H1 (cell line): ENCODE measurements at places on chromosomes 7 and 10.

DNA sequence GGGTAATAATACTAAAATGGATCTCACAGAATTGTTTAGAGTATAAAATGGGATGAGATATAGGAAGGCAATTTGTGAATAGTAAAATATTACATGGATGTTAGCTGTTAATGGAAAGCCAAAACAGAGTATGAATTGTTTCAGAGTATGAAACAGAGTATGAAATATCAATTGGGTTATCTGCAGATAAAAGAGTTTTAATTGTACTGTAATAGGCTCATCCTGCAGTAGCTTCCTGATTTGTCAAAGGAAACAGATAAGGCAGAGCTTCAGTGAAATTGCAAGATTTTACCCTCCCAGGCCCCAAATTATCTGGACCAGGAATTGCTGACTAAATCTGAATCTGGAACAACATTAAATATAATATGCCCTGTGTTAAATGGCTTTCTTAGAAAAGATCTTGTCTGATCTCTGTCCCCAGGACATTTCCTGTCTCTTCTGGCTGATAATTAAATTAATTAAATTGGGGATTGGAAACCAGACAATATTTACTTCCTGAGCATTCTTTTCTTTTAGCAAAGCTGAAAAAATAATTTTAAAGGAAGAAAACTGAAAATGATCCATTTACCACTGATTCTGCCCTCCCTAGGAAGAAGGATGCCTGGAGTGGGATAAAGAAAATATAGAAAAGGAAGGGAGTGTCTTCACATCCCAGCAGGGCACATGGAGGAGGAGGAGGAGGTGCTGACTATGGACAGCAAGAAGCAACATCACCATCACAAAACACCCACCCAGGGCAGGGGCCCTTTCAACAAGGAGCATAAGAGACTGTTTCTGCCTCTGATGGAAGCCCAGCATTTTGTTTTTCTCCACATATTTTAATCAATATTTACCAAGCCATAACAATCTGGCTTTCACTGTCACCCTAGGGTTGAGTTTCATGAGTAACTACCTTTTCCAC lies 18.5 kb downstream of the PTN start:
- no peaks in the 10 kb centered on the region for H3K4me1 ChIP-seq
- no peak overlapping the region for H3K27ac ChIP-seq
- no peaks in the 10 kb centered on the region for H3K27me3 ChIP-seq
- peaks cover 2% of the 10 kb centered on the region; the same call in 1 of the 2 replicates for H3K36me3 ChIP-seq
- no peak overlapping the region for H3K4me3 ChIP-seq

GRCh38 chr10:110694820-110695538 lies 50.8 kb downstream of the RBM20 start:
- H3K36me3 ChIP-seq: no peaks in the 10 kb centered on the region
- H3K4me3 ChIP-seq: no peak overlapping the region
- DNase-seq: no peak
- H3K27me3 ChIP-seq: no peaks in the 10 kb centered on the region
- no peak overlapping the region for H3K27ac ChIP-seq
- H3K4me1 ChIP-seq: no peaks in the 10 kb centered on the region

DNA sequence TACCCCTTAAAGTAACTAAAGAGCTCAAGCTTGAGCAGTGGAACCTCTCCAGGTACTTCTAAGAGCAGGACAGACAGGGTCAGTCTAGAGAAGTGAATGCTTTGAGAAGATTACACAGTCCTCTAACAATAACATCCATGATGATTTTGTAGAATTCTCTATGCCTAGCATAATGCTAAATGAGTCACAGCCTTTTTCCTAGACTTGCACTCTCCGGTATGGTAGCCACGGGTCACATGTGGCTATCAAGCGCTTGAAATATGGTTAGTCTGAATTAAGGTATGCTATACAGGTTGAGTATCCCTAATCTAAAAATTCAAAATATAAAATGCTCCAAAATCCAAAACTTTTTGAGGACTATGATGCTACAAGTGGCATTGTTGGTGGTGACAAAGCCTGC lies 166.6 kb upstream of the MKLN1 start:
- no peak for DNase-seq
- no peaks in the 10 kb centered on the region for H3K36me3 ChIP-seq
- no peak overlapping the region for H3K27ac ChIP-seq
- no peaks in the 10 kb centered on the region for H3K4me1 ChIP-seq
- no peak overlapping the region for H3K4me3 ChIP-seq
- H3K27me3 ChIP-seq: no peaks in the 10 kb centered on the region

- H3K4me1 ChIP-seq: no peaks in the 10 kb centered on the region
- no peak for DNase-seq
- no peaks in the 10 kb centered on the region for H3K27me3 ChIP-seq
- H3K27ac ChIP-seq: no peak overlapping the region
Observed at GRCh38 chr7:72035266-72035665, 376.9 kb downstream of the CALN1 start.

DNA sequence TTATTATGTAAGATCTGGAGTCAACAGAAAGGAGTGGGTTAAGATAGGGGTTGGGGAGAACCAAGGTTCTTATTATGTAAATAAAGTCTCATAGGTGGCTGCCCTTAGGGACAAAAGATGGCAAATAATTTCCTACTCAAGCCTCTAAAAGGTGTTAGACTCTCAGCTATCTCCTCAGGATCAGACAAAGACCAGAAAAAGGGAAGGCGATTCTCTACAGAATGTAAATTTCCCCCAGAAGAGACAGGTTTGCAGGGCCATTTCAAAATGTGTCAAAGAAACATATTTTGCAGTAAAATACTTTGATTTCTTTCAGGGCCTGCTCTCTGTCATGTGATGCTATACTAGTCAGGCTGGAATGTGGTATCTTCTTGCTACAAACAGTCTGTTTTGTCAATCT lies 80.3 kb downstream of the MICU1 start:
- no peaks in the 10 kb centered on the region for H3K27me3 ChIP-seq
- H3K4me1 ChIP-seq: no peaks in the 10 kb centered on the region
- H3K36me3 ChIP-seq: peaks cover 22% of the 10 kb centered on the region
- H3K4me3 ChIP-seq: no peak overlapping the region
- no peak for DNase-seq

DNA sequence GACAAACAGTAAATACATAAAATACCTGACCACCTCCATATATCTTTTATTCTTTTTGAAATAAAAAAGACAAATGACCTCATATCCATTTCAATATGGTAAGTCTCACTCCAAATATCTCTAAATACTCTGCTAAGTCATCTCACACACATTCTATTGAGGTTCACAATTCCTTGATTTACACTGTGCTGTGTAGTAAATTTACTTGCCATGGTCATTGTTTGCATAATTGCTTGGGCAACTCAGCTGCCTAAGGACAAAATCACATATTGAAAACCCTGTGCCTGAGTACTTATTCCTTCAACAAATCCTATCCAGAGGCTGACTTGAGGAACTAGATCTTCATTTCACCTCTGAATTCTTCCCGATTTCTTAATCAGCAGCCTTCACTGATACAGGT lies 176.4 kb downstream of the THSD7A start:
- no peak overlapping the region for H3K4me3 ChIP-seq
- no peaks in the 10 kb centered on the region for H3K36me3 ChIP-seq
- no peak overlapping the region for H3K27ac ChIP-seq
- no peak for DNase-seq
